ENCODE measurements at places on chromosomes 5 and 9.

- DNase-seq, result no peak
Observed at GRCh38 chr5:166505067-166505466, 1786.4 kb upstream of the WWC1 start.

- DNase-seq, result no peak
Observed at GRCh38 chr9:91042024-91042423, 240.4 kb downstream of the SYK start.

DNA sequence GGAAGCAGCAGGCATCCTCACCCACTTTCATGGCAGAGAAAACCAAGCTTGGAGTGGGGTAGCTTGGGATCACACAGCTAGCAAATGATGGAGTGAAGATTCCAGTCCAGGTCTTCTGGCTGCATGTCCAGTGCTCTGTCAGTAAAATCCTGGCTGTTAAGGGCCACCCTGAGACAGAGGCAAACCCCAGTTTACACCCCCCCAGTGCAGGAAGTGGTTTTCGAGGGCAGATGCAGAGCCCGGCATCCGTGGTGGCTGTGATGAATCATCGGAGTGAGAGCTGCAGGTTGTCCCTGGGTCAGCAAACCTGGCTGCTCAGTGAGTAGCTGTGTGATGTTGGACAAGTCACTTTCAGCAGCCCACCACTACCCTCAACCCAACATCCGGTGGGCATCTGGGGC, 115.4 kb downstream of the RGS3 start:
- DNase-seq, result peak; percentile 99

- no peak for DNase-seq
Observed at GRCh38 chr5:1959231-1959630, 76.5 kb upstream of the IRX4 start.

Data from kidney tubule cell (primary cell).